Right renal pelvis (tissue), 4 donors: ENCODE measurements at places on chromosomes 2 and 18.

- no peak for DNase-seq
Observed at GRCh38 chr2:122100756-122101155, 345.3 kb downstream of the TSN start.

DNA sequence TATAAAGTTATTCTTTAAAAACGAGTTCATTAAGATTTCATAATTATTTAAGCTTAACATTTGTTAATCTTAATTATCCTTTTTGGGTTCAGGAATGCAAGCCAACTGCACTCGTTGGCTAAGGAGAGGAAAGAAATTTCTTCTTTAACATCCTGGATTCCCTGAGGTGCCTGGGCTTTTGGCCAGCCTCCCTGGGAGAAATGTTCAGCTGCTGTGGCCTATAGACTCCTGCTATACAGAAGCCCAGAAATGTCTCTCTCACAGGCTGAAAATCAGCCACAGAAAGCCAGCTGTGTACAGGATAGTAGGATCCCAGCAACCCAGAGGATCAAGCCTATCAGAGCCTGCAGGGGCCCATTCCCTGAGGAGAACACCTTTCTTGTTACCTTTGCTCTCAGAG, 430.3 kb downstream of the XIRP2 start:
- DNase-seq: no peak

DNA sequence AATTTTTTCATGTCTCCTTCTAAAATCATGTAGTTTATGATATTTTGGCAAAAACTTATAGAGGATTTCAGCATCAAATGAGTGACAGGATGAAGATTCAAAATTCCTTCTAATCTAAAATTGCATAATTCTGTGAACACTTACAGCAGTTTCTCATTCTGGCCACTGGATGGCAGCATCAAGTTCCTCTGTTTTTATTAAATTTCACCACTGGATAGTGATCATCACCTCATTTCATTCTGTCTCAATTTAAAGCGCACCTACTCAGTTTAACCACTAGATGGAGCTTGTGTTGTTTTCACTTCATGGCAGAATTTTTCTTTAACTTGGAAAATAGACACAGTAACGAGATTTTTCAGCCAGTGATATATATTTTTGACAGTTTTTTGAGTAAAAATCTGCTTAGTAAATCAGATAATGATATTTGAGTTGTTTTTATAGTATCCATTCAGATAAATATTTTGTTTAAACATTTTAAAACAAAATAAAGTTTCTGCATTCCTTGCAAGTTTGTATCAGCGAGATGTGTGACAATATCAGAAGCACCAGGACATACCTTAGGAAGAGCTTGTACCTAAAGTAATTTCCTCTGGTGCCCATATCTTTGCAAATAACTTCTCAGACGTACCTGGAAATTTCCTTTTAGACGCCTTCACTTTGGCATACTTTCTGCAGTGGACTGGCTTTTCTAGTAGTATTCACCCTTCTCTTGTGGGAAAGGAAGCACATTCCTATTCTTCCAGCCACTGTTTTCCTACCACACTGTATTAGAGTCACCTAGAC, 94.7 kb upstream of the ARHGAP15 start:
- peak; percentile 52 for DNase-seq

- no peak for DNase-seq
Observed at GRCh38 chr2:232341061-232341738, 37.4 kb upstream of the ALPP start.

GRCh38 chr2:3142210-3142609, 235.4 kb downstream of the EIPR1 start:
- DNase-seq: no peak

- no peak for DNase-seq
Observed at GRCh38 chr2:78984386-78984785, 41.1 kb upstream of the REG3G start.

DNA sequence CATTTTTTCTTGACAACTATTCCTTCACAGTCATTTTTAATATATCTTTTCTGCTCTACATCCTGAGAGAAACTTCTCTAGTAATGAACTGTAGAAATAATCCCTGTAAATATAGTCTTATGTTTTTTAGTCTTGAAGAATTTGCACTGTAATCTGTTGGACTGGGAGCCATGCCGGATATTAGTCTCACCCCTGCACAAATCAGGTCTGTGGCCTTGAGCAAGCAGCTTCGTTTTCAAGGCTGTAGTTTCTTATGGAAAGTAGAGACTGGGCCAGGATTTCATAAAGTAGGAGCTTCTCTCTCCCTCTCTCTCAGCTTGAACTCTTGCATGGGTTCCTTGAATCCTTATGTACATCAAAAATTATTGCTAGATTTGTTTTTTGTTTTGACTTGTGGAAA, 8.7 kb downstream of the FARP2 start:
- no peak for DNase-seq
